DND-41 (cell line): ENCODE measurements at places on chromosomes 3 and 15.
A peak's percentile ranks its signal among the peaks of the same experiment; 100 is the strongest.

DNA sequence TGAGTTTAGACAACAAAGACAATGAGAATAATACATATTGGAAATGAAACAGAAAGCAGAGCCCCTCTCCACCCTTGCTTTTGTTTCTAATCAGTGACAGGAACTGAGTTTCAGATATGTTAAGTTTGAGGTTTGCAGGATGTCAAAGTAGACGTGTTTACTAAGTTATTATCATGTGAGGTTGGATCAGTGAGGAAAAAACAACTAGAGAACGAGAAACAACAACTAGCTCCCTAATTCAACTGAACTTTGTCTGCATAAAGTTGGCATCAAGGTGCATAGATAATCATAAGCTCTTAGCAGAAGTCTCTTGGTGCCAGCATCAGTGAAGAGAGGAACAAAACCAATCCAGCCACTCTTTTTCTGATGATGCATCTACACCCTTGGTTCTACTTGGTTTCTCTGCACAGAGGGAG, 491.1 kb upstream of the NR2F2 start:
- H3K27ac ChIP-seq: peak overlapping the region; percentile 55
- no peak for DNase-seq
- H3K27me3 ChIP-seq: no peaks in the 10 kb centered on the region
- no peak overlapping the region for H3K4me3 ChIP-seq

DNA sequence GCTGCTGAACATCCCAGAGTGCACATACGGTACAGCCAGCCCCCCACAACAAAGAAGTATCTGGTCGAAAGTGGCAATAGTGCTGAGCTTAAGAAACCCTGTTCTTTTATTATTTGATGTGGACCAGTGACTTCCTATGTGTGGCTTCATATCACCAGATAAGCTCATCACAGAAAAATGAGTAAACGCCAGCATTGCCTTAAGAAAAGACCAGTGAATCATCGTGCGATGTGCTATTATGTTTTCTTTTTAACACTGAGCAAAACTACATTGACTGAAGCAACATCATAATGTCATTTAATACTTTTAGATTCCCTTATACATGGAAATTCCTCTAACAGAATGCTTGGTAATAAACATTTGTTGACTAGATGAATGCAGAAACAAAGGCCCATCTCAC, 45.2 kb upstream of the ARRDC4 start:
- no peak for DNase-seq
- peaks cover 20% of the 10 kb centered on the region for H3K4me1 ChIP-seq
- H3K36me3 ChIP-seq: no peaks in the 10 kb centered on the region
- H3K27ac ChIP-seq: no peak overlapping the region
- H3K27me3 ChIP-seq: no peaks in the 10 kb centered on the region

DNA sequence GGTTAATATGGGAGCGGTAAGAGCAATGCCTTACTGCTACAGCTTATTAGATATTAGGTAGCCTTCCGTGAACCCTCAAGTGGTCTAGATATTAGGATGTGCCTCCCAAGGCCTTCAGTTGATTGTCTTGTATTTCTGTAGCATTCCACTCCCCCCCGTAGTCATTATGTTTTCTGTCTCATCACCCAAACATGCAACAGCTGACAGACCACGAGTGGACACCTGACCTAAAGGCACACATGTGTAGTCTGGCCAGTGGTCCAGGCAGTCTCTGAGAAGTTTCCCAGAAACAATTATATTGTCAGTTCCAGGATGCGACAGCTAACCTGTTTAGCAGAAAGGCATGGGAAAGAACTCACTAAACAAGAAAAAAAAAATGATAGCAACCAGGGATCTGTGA, 1000.9 kb downstream of the AGBL1 start:
- no peaks in the 10 kb centered on the region for H3K27me3 ChIP-seq
- H3K4me1 ChIP-seq: no peaks in the 10 kb centered on the region
- no peak overlapping the region for H3K27ac ChIP-seq

DNA sequence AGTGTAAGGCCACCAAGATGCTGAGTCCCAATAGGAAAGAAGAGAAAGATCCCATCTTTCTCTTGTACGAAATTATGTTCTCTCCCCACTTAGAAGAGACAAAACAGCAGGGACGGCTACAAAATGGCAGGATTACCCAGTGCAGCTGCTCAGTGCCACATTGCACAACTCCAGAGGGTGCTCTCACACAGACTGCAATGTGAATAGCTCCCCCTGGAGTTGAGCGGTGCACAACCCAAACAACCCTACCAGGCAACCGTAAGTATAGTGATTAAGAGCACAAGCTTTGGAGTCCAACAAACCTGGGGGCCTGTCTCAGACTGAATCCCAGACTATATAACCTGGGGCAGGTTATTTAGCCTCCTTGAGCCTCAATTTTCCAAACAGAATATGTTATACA, 3.1 kb upstream of the BHLHE40 start:
- H3K27ac ChIP-seq: peak overlapping the region; percentile 99
- DNase-seq: peak; percentile 76
- H3K27me3 ChIP-seq: no peaks in the 10 kb centered on the region
- peaks cover 33% of the 10 kb centered on the region for H3K4me1 ChIP-seq

GRCh38 chr3:14719006-14719405, 44.1 kb downstream of the C3orf20 start:
- no peaks in the 10 kb centered on the region for H3K4me1 ChIP-seq
- no peak overlapping the region for H3K27ac ChIP-seq
- H3K27me3 ChIP-seq: no peaks in the 10 kb centered on the region
- no peak overlapping the region for H3K4me3 ChIP-seq
- no peaks in the 10 kb centered on the region for H3K36me3 ChIP-seq
- no peak for DNase-seq
